T-helper 17 cell (primary cell): ENCODE measurements at places on chromosomes 5 and 9.

DNA sequence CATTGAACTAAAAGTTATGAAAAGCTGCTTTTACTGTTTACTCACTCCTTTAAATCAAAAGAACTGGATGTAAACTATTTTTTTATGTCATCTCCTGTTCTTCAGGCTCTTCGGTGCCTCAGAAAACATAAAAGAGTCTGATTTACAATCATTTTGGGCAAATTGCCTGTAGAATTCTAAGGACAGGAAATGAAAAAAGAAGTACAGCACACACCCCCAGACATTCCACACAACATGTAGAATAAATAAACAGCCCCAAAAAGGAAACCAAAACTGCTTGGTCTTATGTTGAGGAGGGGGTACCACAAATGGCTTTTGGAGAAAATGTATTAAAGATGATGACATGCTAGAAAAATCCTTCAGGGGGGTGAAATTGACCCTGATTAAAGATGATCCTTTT, 57.2 kb downstream of the ITGA1 start:
- no peak overlapping the region for H3K4me3 ChIP-seq
- peaks cover 2% of the 10 kb centered on the region for H3K4me1 ChIP-seq
- DNase-seq, result no peak
- no peak overlapping the region for H3K27ac ChIP-seq

DNA sequence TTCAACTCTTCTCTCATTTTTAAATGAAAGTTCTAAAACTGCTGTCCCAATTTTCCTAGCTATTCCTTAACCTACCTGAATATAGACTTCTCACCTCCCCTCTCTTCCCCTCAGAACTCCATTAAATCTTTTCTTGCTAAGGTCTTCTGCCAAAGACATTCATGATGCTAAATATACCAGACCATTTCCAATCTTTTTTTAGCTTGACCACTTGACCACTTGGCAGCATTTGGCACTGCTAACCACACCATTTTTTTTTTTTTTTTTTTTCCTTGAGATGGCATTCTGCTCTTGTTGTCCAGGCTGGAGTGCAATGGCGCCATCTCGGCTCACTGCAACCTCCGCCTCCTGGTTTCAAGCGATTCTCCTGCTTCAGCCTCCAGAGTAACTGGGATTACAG, 3.6 kb upstream of the ZNF131 start:
- no peak overlapping the region for H3K4me3 ChIP-seq
- H3K27ac ChIP-seq, result peak overlapping the region; percentile 71
- peaks cover 10% of the 10 kb centered on the region for H3K4me1 ChIP-seq
- no peaks in the 10 kb centered on the region for H3K27me3 ChIP-seq
- peaks cover 2% of the 10 kb centered on the region for H3K36me3 ChIP-seq
- DNase-seq, result no peak

- H3K4me3 ChIP-seq, result no peak overlapping the region
- peaks cover 51% of the 10 kb centered on the region for H3K27me3 ChIP-seq
- no peak for DNase-seq
- peaks cover 2% of the 10 kb centered on the region for H3K4me1 ChIP-seq
Measured at GRCh38 chr5:168810641-168811040, 231.5 kb upstream of the PANK3 start.

- peaks cover 57% of the 10 kb centered on the region for H3K4me1 ChIP-seq
- H3K27me3 ChIP-seq, result no peaks in the 10 kb centered on the region
- peak overlapping the region; percentile 89 for H3K27ac ChIP-seq
- H3K36me3 ChIP-seq, result no peaks in the 10 kb centered on the region
- H3K4me3 ChIP-seq, result peak overlapping the region; percentile 83
Measured at GRCh38 chr9:127557466-127557869, 54.6 kb upstream of the STXBP1 start.

GRCh38 chr5:152804179-152804578, 399.1 kb upstream of the NMUR2 start:
- H3K27ac ChIP-seq, result no peak overlapping the region
- DNase-seq, result no peak
- H3K36me3 ChIP-seq, result no peaks in the 10 kb centered on the region
- no peaks in the 10 kb centered on the region for H3K27me3 ChIP-seq
- H3K4me1 ChIP-seq, result no peaks in the 10 kb centered on the region

DNA sequence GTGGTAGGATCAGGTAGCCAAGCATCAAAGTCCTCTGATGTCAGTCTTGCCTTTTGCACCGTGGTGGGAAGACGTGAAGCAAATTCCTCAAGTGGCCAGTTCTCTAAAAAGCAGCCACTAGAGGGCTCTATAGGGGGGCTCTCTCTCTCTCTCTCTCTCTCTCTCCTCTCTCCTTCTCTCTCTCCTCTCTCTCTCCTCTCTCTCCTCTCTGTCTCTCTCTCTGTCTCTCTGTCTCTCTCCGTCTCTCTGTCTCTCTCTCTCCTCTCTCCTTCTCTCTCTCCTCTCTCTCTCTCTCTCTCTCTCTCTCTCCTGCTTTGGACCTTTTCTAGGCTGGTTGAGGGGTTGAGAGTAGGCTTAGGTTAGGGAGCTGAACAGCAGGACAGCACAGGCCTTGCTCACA, 13.9 kb upstream of the OSMR start:
- no peak overlapping the region for H3K27ac ChIP-seq
- peaks cover 2% of the 10 kb centered on the region for H3K4me1 ChIP-seq
- DNase-seq, result no peak
- H3K27me3 ChIP-seq, result peaks cover 41% of the 10 kb centered on the region
- H3K4me3 ChIP-seq, result no peak overlapping the region
- peaks cover 2% of the 10 kb centered on the region for H3K36me3 ChIP-seq

GRCh38 chr9:35923927-35924763, 14.9 kb downstream of the SPAAR start:
- no peak for DNase-seq
- H3K27ac ChIP-seq, result no peak overlapping the region
- H3K36me3 ChIP-seq, result no peaks in the 10 kb centered on the region
- peaks cover 7% of the 10 kb centered on the region for H3K27me3 ChIP-seq

GRCh38 chr5:78787783-78788182, 139.2 kb upstream of the LHFPL2 start:
- H3K4me1 ChIP-seq, result no peaks in the 10 kb centered on the region
- H3K4me3 ChIP-seq, result no peak overlapping the region
- H3K36me3 ChIP-seq, result no peaks in the 10 kb centered on the region
- DNase-seq, result no peak

GRCh38 chr5:59873113-59873512, 20.4 kb downstream of the PDE4D start:
- H3K27me3 ChIP-seq, result peaks cover 6% of the 10 kb centered on the region
- H3K4me1 ChIP-seq, result no peaks in the 10 kb centered on the region

DNA sequence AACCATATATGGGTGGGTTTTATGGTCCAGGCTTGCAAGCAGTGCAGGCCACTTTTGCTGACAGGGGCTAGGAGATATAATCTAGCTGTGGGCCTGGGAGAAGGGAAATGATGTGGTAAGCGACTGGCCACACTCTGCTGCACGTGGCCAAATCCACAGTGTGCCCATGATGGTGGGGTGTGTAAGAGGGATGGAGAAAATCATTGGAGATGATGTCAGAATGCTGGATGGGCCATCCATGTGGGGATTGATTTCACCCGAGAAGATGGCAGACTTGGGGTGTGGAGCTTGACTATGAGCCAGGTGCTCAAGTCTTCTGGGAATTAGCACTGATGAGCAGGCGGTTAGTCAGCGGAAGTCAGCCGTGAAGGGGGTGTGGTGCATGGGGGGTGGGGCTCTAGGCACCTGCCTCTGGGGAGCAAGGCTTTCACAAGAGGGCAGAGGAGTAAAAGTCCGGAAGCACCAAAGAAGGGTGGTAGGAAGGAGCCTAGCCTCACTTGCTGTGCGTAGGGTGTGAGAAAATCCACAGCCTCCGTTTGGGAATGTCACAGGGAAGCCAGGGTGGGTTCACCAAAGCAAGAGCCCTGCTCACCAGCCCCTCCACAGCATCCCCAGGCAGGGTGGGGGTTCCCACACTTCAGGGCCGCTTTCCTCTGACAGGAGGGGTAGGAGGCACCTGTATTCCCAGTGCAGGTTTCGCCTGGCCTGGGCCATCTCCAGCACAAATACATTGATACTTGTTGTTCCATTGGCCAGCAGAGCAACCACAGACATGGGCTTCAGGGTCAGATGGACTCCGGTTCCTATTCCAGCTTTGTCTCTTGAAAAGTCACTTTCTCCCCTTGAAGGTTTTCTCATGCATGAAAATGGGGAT, 44.5 kb upstream of the ANGPTL2 start:
- DNase-seq, result no peak
- H3K4me3 ChIP-seq, result peak overlapping the region; percentile 78
- H3K27ac ChIP-seq, result no peak overlapping the region
- H3K27me3 ChIP-seq, result no peaks in the 10 kb centered on the region
- peaks cover 2% of the 10 kb centered on the region for H3K36me3 ChIP-seq
- H3K4me1 ChIP-seq, result peaks cover 16% of the 10 kb centered on the region

- H3K27me3 ChIP-seq, result peaks cover 49% of the 10 kb centered on the region
- no peak overlapping the region for H3K27ac ChIP-seq
- no peak for DNase-seq
- H3K4me1 ChIP-seq, result no peaks in the 10 kb centered on the region
Measured at GRCh38 chr5:58640011-58640410, 57.1 kb downstream of the RAB3C start.

GRCh38 chr9:94065535-94065961, 18.7 kb upstream of the PTPDC1 start:
- H3K36me3 ChIP-seq, result no peaks in the 10 kb centered on the region
- H3K27me3 ChIP-seq, result no peaks in the 10 kb centered on the region
- H3K4me1 ChIP-seq, result peaks cover 5% of the 10 kb centered on the region
- H3K4me3 ChIP-seq, result no peak overlapping the region
- H3K27ac ChIP-seq, result peak overlapping the region; percentile 16
- DNase-seq, result peak; percentile 37

DNA sequence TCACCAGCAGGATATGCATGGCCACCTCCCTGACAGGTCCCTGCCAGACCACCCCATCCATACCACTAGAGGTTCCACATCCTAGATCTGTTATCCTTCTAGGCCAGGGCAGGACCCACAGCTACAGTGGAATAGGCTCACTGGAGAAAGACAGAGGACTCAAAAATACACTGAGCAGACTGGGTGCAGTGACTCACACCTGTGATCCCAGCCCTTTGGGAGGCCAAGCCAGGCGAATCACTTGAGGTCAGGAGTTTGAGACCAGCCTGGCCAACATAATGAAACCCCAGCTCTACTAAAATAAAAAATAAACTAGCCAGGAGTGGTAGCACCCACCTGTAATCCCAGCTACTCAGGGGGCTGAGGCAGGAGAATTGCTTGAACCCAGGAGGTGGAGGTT, 56.5 kb upstream of the TESK1 start:
- H3K27me3 ChIP-seq, result peaks cover 53% of the 10 kb centered on the region
- no peak overlapping the region for H3K4me3 ChIP-seq
- H3K27ac ChIP-seq, result no peak overlapping the region
- DNase-seq, result no peak

DNA sequence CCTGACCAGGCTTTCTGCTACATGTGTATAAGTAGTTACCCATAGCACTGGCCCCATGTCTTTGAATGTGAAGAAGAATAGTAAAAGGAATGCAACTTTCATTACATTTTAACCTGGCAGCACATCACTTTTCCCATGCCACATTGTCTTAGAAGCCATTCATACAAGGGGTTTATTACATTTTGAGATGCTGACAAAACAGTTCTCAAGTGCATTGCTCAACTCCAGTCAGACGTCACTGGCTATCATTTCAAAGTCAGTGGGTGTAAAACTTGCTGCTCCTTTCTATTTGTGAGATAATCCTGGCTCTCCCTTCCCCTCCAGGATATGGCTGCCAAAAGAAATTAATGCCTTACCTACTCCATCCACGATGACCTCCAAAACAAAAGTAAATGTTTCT, 97.0 kb upstream of the VCAN start:
- no peak overlapping the region for H3K27ac ChIP-seq
- no peaks in the 10 kb centered on the region for H3K4me1 ChIP-seq

- H3K4me1 ChIP-seq, result no peaks in the 10 kb centered on the region
- H3K36me3 ChIP-seq, result no peaks in the 10 kb centered on the region
- H3K27ac ChIP-seq, result no peak overlapping the region
- no peak overlapping the region for H3K4me3 ChIP-seq
- H3K27me3 ChIP-seq, result no peaks in the 10 kb centered on the region
Measured at GRCh38 chr5:167509076-167509475, 782.4 kb upstream of the WWC1 start.

GRCh38 chr5:149288436-149288835, 16.8 kb downstream of the AFAP1L1 start:
- peaks cover 38% of the 10 kb centered on the region for H3K27me3 ChIP-seq
- H3K4me1 ChIP-seq, result peaks cover 3% of the 10 kb centered on the region

GRCh38 chr5:170773024-170773985, 10.2 kb upstream of the GABRP start:
- no peaks in the 10 kb centered on the region for H3K36me3 ChIP-seq
- no peak overlapping the region for H3K27ac ChIP-seq
- H3K4me1 ChIP-seq, result no peaks in the 10 kb centered on the region
- H3K4me3 ChIP-seq, result no peak overlapping the region
- DNase-seq, result no peak

DNA sequence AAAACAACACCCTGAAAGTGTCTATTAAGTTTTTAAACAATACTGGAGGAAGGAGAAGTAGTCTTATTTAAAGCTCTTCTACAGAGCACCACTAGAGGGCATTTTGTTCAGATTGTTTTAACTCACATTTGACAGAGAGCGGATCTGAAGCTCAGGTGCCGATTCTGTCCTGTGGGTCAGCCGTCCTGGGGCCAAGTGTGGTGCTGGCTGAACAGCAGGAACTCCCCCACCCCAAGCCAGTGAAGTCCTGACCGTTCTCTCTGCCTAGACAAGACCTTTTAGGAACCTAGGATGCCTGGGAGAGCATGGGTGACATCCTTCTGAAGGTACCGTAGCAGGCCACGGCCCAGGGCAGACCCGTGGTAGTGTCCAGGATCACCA, 3.9 kb downstream of the EXOC3 start:
- peak; percentile 7 for DNase-seq
- H3K36me3 ChIP-seq, result peaks cover 25% of the 10 kb centered on the region

DNA sequence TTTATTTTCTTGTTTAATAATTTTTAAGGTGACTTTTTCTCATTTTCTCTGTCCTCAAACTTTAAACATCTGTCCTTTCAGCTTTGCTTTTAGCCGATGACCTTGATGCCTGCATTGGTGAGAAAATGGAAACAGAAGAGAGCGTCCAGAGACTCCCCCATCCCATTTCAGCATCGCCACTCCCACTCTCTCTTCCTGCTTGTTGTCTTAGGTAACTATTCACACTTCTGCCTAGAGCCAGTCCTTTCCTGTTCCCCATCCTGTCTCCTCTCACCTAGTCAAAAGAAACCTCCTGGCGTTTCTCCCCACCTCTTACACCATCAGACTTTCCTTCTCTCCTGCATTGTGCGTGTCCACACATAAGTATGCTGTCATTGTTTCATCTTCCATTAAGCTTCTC, 124.6 kb downstream of the MAST4 start:
- no peak for DNase-seq
- peaks cover 49% of the 10 kb centered on the region for H3K27me3 ChIP-seq
- H3K36me3 ChIP-seq, result peaks cover 2% of the 10 kb centered on the region
- H3K4me3 ChIP-seq, result no peak overlapping the region
- H3K4me1 ChIP-seq, result no peaks in the 10 kb centered on the region

- H3K27ac ChIP-seq, result no peak overlapping the region
- H3K4me1 ChIP-seq, result no peaks in the 10 kb centered on the region
Measured at GRCh38 chr9:81868145-81868544, 60.1 kb upstream of the SPATA31D4 start.

DNA sequence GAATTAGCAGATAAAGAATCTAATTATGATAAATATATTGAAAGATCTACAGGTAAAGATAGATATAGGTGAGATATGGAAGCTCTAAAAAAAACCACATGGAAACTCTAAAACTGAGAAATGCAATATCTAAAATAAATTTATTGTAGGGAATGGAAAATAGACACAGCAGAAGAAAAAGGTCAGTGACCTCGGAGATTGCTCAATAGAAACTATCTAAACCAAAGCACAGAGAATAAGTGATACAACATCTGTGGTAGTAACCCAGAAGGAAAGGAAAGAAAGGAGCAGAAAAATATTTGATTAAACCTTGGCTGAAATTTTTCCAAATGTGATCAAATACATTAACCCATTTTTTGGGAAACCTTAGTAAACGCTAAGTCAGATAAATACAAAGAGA, 43.1 kb upstream of the GLIPR2 start:
- H3K27me3 ChIP-seq, result no peaks in the 10 kb centered on the region
- DNase-seq, result no peak
- H3K27ac ChIP-seq, result peak overlapping the region; percentile 78
- no peak overlapping the region for H3K4me3 ChIP-seq
- peaks cover 10% of the 10 kb centered on the region for H3K4me1 ChIP-seq
